ENCODE measurements at places on chromosomes 3 and 15.

DNA sequence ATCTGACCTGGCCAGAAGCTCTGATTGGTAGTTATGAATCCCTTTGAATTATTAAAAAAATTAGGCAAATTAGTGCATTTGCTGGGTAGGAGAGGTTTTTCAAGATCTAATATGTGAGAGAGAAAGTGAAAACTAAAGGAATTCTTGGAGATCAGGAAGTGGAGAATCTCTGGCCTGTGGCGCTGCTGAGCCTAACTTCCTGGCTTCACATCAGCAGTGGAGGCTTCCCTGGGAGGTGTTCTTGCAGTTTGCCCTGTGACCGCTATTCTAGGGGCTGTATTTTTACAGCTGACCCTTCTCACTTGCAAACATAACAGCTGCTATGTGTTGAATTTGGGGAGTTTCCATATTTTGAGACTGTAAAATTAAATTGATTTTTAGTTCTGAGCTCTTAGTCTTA lies 166.4 kb downstream of the ATG7 start:
- no peak for DNase-seq

DNA sequence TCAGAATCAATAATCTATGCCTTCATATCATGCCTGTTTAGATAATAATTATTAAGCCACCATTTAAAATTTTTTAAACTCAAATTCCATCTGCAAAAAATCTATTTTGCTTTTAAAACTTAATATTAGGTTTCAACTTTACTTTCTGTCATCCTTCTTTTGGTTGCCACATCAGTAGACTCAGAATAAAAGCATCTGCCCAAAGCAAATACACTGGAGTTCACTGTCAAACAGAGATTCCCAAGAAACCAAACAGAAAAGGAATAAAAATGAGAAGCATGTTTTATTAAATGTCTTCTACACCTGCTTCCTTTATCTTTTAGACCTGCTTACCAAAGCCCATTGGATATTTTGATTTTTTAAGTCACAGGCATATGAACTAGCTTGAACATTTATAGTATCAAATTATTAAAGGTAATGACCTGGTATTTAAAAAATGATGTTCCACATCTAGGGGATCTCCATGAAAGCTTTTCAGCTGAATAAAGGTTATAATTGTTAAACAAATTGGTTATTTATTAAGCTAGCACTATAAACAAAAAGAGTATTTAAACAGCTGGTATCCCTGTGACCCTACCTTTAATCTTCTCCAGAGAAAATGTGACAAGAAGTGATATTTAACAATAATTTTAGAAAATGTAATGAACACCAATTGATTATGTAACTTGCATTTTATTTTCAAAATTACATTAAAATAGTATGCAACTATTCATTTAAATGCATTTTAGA lies 62.5 kb downstream of the ALCAM start:
- DNase-seq, result no peak

- DNase-seq, result no peak
These were observed 126.2 kb downstream of the KLF13 start for GRCh38 chr15:31452595-31453557.

DNA sequence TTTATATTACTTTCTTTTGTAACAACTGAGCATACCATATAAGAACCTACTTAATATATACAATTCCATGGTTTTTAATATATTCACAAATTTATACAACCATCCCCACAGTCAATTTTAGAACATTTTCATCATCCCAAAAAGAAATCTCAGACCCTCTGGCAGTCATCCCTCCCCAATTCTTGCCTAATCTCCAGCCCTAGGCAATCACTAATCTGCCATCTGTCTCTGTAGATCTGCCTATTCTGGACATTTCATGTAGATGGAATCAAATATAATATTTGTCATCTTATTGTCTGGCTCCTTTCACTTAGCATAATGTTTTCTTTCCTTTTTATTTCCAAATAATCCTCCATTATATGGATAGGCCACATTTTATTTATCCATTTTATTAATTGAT lies 92.5 kb downstream of the LARS2 start:
- DNase-seq, result no peak

- peak; percentile 45 for DNase-seq
These were observed 353.5 kb downstream of the MCTP2 start for GRCh38 chr15:94584833-94585244.

DNA sequence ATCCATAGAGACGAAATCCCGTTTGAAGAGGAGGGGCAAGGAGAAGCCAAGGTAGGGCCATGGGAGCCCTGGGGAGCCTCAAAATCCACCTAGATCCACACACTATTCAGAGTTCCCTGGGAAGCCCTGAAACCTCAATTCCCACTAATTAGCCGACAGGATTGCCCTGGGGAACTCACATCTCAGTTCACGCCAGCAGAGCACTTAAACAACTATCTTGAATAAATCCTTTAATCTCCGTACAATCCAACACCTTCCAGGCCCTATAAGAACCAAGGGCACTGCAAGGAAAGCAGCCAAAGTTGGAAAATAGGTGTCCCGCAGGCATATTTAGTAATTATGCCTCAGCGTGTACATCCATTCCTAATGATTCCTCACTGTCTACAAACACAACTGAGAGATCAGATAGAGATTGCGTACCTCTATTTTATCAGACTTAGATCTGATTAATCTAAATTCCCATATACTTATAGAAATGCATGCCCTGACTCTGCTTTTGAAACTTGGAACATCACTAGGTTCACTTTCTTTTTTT lies 25.6 kb upstream of the EIF4A2 start:
- no peak for DNase-seq

DNA sequence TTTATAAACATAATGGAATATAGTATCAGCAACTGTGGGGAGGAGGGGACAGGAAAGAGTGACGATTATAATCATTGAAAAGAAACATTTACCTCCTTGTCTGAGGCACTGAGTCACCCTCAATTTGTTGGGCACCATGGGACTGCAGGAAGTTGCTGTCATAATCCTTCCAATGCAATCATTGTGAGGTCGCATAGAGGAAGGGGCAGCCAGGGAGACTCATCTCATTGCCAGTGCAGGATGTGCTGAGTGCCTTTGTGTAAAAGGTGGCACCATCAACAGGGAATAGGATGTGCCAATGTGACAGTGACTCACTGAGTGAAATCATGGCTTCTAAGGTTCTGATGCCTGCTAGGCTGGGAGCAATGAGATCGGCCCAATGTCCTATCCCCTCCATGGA lies 300.4 kb upstream of the ADAMTS9 start:
- DNase-seq, result no peak

GRCh38 chr3:195570344-195570743 lies 13.4 kb downstream of the APOD start:
- DNase-seq, result no peak
